Upper lobe of left lung (tissue), 6 donors: ENCODE measurements at places on chromosomes 11 and 22. TPM values are rescaled to one million over a fixed set of nuclear protein-coding genes. Genes with fewer than 3 reads are reported as not detected.
A peak's percentile ranks its signal among the peaks of the same experiment; 100 is the strongest.

The MPPED2 gene
- total RNA-seq: 0.20 TPM

GRCh38 chr22:17675584-17675983 is 37.0 kb downstream of the BCL2L13 start:
- no peak overlapping the region for H3K4me3 ChIP-seq
- peaks cover 5% of the 10 kb centered on the region for H3K4me1 ChIP-seq
- H3K36me3 ChIP-seq: peaks cover 7% of the 10 kb centered on the region
- H3K27ac ChIP-seq: no peak overlapping the region

GRCh38 chr11:130037058-130037457 is 32.6 kb upstream of the APLP2 start:
- no peaks in the 10 kb centered on the region for H3K27me3 ChIP-seq
- no peak for DNase-seq
- peaks cover 3% of the 10 kb centered on the region for H3K4me1 ChIP-seq
- no peak overlapping the region for H3K4me3 ChIP-seq
- no peaks in the 10 kb centered on the region for H3K36me3 ChIP-seq

The MYO7A gene
- 5.9 TPM for total RNA-seq

DNA sequence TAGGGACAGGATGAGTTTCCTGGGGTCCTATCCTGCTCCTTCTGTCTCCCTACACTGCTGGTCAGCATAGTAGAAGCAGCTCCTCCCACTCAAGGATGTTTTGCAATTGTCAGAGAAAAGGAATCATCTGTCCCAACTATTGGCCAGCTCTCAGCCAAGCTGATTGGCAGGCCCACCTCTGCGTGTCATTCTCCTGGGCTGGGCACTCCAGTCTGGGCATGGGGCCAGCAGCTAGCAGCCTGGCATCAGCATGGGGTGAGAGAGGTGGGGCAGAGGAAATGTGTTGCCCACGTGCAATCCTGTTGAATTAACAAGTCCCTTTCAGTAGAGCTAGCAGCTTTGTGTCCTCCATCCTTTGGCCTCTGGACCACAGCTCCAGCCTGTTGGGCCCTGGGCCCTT is 14.1 kb downstream of the ANKK1 start:
- peak; percentile 82 for DNase-seq
- no peaks in the 10 kb centered on the region for H3K27me3 ChIP-seq
- no peaks in the 10 kb centered on the region for H3K36me3 ChIP-seq
- H3K4me1 ChIP-seq: no peaks in the 10 kb centered on the region
- no peak overlapping the region for H3K27ac ChIP-seq

GRCh38 chr11:71420455-71421241 is 27.5 kb downstream of the DHCR7 start:
- H3K36me3 ChIP-seq: no peaks in the 10 kb centered on the region
- H3K4me3 ChIP-seq: no peak overlapping the region
- peak; percentile 61 for DNase-seq
- H3K27ac ChIP-seq: no peak overlapping the region
- H3K27me3 ChIP-seq: no peaks in the 10 kb centered on the region

The LARGE2 gene
- total RNA-seq: 6.3 TPM

The LRRC32 gene
- total RNA-seq: 41.3 TPM

DNA sequence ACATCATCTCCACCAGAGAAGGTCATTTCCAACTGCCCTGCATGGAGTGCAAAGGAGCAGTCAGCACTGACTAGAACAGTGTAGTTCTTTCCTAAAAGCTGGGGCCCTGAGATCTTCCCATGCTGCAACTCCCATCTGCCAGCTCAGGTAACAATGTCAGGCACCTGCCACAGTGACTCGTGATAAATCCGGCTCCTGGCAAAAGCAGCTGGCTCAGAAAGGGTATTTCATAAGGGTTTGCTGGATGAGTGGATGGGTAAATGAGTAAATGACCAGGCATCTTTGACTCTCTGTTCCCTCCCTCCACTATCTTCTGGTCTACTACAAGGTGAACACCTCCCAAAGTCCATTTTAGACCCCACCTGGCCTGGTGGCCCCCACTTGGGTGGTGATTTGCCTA is 403.6 kb downstream of the NXPE2 start:
- DNase-seq: no peak
- no peak overlapping the region for H3K27ac ChIP-seq
- H3K4me1 ChIP-seq: no peaks in the 10 kb centered on the region
- H3K4me3 ChIP-seq: no peak overlapping the region

- H3K27me3 ChIP-seq: no peaks in the 10 kb centered on the region
- H3K4me3 ChIP-seq: no peak overlapping the region
- H3K27ac ChIP-seq: no peak overlapping the region
- no peaks in the 10 kb centered on the region for H3K36me3 ChIP-seq
- DNase-seq: peak; percentile 68
Observed at GRCh38 chr11:539971-540481, 2.7 kb downstream of the LRRC56 start.

GRCh38 chr11:20964985-20965384 is 295.6 kb downstream of the NELL1 start:
- H3K4me1 ChIP-seq: no peaks in the 10 kb centered on the region
- no peak for DNase-seq
- no peaks in the 10 kb centered on the region for H3K36me3 ChIP-seq

- H3K36me3 ChIP-seq: no peaks in the 10 kb centered on the region
- no peak overlapping the region for H3K4me3 ChIP-seq
- no peak overlapping the region for H3K27ac ChIP-seq
- no peaks in the 10 kb centered on the region for H3K4me1 ChIP-seq
Observed at GRCh38 chr22:24265734-24266133, 4.9 kb upstream of the SPECC1L start.

- no peaks in the 10 kb centered on the region for H3K36me3 ChIP-seq
- no peak for DNase-seq
Observed at GRCh38 chr11:132123449-132123848, 753.0 kb downstream of the NTM start.

- peaks cover 94% of the 10 kb centered on the region for H3K36me3 ChIP-seq
- no peaks in the 10 kb centered on the region for H3K4me1 ChIP-seq
- no peaks in the 10 kb centered on the region for H3K27me3 ChIP-seq
- H3K27ac ChIP-seq: no peak overlapping the region
Observed at GRCh38 chr11:68925611-68926010, 21.9 kb downstream of the IGHMBP2 start.
